NCI-H1417 (cell line): ENCODE measurements at places on chromosomes 2 and 18.

DNA sequence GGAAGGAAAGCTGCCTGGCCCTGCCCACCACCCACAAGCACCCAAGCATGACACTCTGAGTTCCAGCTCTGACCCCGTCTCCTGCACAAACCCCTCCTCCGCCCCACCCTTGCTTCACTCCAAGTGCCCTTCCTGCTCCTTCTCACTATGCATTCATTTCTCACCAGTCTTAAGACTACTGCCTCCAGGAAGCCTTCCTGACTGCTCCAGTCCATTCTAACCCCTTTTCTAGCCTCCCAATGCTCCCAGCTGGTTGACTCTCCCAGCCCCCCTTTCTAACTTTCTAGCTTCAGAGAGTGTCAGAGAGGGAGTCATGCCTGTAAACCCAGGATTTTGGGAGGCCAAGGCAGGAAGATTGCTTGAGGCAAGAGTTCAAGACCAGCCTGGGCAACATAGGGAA, 8.2 kb upstream of the NAGK start:
- DNase-seq = no peak

- DNase-seq = peak; percentile 62
Observed at GRCh38 chr18:62768558-62768943, 53.2 kb downstream of the PHLPP1 start.

- no peak for DNase-seq
Observed at GRCh38 chr2:67499989-67500388, 102.9 kb downstream of the ETAA1 start.

DNA sequence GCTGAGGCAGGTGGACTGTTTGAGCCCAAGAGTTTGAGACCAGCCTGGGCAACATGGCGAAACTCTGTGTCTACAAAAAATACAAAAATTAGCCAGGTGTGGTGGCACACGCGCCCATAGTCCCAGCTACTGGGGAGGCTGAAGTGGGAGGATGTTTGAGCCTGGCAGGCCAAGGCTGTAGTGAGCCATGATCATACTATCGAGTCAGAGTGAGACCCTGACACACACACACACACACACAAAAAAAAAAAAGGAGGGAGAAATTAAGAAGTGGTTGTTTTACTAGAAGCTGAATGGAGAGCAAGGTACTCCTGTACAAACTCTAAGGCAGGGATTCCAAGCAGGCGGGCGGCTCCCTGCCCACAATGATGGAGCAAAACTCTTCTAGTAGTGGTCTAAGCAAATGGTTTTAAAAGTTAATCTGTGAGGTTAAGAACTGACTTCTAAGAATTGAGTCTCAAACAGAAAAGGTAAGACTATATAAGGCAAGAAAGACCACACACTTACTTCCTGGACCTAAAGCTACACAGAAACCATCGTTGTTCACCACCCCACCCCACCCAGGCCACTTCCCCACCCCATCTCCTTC, 2.6 kb downstream of the ANKRD44 start:
- DNase-seq = no peak

GRCh38 chr2:150885774-150886386, 375.8 kb downstream of the RBM43 start:
- DNase-seq = no peak

DNA sequence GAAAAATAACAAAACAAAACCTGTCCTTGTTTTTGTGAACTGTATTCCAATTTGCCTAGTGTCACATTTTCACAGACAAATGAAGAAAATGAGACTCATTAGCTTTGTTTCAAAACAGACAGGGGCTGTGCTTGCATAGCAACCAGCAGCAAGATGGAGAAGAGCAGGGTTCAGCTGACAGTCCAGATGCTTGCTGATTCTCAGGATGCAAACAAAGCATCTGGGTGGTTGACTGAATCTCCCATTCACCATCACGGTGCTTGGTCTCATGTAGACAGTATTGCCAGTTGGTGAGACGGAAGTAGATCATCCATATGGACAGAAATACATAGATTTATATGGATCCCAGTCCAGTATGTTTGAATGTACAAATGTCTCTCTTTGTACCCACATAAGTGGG, 326.8 kb downstream of the CCDC85A start:
- DNase-seq = no peak

DNA sequence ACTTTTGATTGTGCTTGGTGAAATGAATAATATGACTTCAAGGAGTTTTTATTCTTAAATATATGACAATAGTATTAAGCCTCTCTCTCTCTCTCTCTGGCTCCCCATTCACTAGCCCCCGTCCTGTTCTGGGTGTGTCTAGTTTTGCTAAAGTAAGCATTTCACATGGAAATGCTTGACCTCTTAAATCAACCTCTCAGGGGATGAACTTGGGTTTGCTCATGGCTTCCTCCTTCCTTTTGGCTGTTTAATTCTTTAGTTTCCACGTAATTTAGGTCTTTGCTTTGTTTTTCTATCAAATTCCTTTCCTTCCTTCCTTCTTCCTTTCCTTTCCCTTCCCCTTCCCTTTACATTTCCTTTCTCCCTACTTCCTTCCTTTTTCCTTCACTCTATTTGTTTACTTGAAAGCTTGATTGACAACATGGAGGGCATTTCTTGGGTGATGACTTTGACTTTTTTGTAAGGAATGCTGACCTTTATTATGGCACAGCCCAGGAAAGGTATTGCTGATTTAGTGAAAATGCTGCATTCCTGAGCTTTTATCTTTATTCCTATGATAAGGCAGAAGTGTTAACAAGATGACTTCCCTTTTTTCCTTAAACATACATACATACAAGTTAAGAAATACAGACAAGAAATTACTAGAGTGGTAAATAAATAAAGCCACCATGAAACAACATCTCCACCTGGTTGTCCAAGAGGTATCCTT, 3.6 kb downstream of the DPP4 start:
- DNase-seq = no peak

GRCh38 chr2:36577884-36578283, 20.1 kb downstream of the FEZ2 start:
- no peak for DNase-seq

- DNase-seq = no peak
Observed at GRCh38 chr2:15346624-15347023, 214.5 kb downstream of the NBAS start.

- DNase-seq = no peak
Observed at GRCh38 chr2:28627722-28628480, 123.7 kb upstream of the PPP1CB start.

DNA sequence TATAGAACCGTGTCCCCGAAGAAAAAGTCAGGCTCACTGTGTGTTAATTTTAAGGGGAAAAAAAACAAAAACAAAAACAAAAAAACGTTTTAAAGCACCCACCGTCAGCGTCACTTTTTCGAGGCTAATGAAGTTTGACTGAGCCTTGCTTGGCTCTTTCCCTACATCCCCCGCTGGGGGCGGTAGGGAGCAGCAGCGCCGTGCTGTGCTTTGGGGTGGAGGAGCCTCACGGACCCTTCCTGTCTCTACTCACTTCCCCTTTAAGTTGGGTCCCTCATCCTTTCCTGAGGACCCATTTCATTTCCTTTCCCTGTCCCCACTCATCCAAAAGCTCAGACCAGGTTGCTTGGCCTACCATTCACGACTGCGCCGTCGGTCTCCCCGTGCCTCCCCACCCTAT, 82.8 kb upstream of the RPL31 start:
- no peak for DNase-seq

DNA sequence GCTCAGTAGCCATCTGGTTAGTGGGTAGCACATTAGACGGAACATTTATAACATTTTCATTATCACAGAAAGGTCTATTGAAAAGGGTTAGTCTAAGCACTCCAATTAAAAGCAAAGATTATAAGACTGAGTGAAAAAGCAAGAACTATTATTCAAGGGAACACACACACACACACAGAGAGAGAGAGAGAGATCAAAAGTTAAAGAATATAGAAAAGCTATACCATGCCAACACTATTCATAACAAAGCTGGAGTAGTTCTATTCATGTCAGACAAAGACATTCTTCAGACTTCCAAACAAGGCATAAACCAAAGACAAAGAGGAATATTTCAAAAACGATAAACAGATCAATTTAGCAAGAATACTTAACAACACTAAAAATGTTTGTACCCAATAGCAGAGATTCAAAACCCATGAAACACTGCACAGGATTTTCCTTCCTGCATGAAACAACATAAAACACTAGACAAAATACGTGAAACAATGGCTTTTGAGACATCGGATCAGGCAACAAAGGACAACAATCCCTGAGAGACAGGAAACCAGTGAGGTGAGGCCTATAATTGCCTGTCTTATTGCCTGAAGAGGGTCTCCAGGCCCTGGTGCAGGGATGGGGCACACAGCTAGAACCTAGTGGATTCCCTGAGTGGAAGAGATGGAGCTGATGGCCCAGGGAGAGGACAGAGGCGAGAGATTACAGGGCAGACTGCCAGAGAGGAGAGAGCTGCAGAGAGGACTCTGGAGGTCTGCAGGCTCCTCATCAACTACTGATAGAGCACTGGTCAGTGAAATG, 83.6 kb upstream of the NPAS2 start:
- no peak for DNase-seq

- no peak for DNase-seq
Observed at GRCh38 chr2:42367835-42368234, 6.8 kb upstream of the COX7A2L start.

DNA sequence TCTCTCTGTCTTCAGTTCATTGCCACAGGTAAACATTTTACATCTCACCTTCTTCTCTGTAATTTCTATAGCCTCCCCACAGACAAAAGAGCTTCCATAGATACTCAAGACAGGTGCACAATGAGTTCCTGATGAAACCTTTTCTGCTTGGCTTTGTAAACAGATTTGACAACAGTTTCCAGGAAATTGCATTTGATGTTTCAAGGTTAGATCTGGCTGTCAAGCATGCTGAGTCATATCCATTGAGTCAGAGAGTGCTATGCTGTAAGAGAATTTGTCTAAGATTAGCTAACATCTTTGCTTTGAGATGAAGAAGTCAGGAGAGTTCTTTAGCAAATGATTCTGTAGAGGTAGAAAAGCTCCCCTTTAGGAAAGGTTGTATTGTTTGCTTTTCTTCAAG, 40.6 kb upstream of the MAP2 start:
- no peak for DNase-seq

GRCh38 chr2:45382744-45383143, 228.3 kb downstream of the SRBD1 start:
- DNase-seq = no peak

DNA sequence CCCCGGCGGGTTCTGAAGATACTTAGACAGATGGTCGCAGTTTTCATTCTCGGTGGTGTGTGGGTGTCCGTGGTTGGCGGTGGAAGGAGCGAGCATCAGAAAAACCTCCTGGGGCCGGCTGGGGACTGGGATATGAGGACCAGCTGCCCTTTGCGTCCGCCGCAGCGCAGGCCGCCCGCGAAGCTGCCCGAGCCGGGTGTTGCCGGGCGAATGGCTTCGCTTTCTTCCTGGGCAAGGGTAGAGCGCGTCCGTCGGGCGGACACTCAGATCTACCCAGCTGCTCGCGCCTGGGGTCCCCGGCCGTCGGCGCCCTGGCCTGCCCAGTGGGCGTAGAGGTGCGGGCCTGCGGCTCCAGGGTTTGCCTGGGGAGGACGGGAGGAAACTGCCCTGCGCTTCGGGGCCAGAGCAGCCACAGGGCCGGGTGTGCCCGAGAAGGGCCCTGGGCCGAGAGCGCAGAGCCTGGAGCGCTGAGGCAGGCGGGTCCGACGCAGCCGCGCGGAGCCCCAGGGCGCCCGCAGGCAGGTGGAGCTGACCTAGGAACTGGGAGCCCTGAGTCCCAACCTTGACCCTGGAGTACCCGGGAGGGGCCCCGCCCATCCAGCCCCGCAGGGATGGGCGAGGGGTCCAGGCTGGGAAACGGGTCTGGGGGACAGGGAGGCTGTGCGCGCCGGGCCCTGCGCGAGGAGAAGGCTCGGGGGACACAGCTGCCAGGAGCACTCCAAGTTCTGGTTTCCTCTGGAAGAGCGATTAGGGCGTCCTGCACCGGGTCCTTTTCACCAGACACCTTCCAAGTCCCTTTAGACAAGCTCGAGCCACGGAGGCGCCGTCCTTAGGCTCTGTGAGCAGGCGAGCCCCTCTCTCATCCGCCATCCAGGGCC, 1.3 kb downstream of the TWIST2 start:
- DNase-seq = no peak

GRCh38 chr2:163556511-163556910, 179.3 kb downstream of the FIGN start:
- no peak for DNase-seq

- DNase-seq = no peak
Observed at GRCh38 chr2:96894151-96894531, 24.3 kb upstream of the SEMA4C start.

DNA sequence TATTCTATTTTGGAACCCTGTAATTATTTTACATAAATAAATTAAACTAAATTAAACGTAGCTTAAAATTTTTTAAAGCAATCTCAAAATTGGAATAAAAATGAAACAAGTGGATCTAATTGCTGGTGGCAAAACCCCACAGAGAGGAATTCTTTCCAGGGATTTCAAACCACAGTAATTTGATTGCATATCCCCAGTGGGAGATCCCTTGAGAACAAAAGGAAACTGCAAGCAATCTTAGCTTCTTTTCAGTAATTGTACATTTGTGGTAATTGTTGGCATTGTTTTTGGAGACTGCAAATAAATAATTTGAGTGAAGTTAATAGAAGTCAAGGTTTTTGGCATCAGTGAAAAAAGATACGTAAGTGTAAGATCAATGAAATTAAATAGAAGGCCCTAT, 58.7 kb upstream of the MYCN start:
- no peak for DNase-seq

DNA sequence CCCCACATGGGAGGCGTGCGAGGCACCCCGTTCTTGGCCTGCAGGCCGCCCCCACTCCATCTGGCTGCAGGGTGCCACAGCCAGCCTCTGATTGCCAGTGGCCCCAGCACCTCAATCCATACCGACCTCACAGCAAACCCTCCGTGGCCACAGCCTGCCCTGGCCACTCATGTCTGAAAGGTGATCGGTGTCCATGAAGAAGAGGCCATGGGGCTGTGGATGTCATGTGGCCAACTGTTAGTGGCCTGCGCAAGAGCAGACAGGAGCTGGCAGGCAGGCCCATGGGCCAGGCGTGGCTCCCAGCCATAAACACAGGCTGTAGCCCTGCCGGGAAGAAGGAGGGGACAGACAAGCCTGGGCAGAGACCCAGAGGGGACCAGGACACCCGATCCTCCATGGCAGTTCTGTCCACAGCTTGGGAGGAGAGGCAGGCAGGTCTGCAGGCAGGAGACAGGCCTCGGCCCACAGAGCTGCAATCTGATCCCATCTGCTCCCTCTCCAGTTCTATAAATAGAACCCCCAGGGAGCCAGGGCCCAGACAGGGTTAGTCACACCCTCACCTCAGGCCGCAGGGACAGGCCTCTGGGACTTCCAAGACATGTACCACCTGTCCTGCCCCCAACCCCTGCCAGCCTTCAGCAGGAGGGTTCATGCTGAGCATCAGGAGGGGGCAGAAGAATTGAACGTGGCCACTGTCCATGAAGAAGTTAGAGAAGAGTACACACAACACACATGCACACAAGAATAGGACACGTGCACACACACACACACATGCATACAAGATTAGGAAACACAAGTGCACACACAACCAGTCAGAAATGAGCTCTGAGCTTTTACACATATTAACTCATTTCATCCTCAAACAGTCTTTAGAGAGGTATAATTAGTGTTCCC, 16.9 kb downstream of the STEAP3 start:
- DNase-seq = peak; percentile 88
